ENCODE measurements at places on chromosomes 1 and 21. TPM values are rescaled to one million over a fixed set of nuclear protein-coding genes. Genes with fewer than 3 reads are reported as not detected.

Gene CACNA1S
- total RNA-seq, result not detected

Gene LIPI
- not detected for total RNA-seq

Gene SLAMF9
- not detected for total RNA-seq

Gene CAMK1G
- total RNA-seq, result not detected

Gene PODN
- total RNA-seq, result 12.1 TPM

Gene DNASE2B
- not detected for total RNA-seq

Gene PKN2
- total RNA-seq, result 14.8 TPM

Gene CATSPER4
- total RNA-seq, result not detected

Gene NCDN
- 31.3 TPM for total RNA-seq

Gene EDN2
- 0.81 TPM for total RNA-seq

Gene TRIM63
- total RNA-seq, result not detected

Gene LYPD8
- total RNA-seq, result not detected

Gene ACTL8
- total RNA-seq, result not detected

Gene LRRN2
- under 0.01 TPM for total RNA-seq

Gene BCL10
- total RNA-seq, result 23.1 TPM

Gene NMNAT2
- 3.4 TPM for total RNA-seq

Gene SELENBP1
- 69.2 TPM for total RNA-seq

Gene PRXL2B
- total RNA-seq, result 19.5 TPM

Gene AIDA
- total RNA-seq, result 55.9 TPM

Gene FAM72C
- 1.5 TPM for total RNA-seq

Gene ANKRD35
- total RNA-seq, result 1.1 TPM

Gene MPL
- total RNA-seq, result not detected

Gene ATAD3B
- total RNA-seq, result 15.7 TPM

Gene AXDND1
- not detected for total RNA-seq

Gene TTLL7
- total RNA-seq, result 1.6 TPM

Gene SLC5A9
- total RNA-seq, result not detected

Gene S100A1
- not detected for total RNA-seq

Gene HENMT1
- total RNA-seq, result 6.9 TPM

Gene FGR
- total RNA-seq, result not detected

Gene KCNJ9
- total RNA-seq, result not detected

Gene CD244
- 0.65 TPM for total RNA-seq

Gene OR2M3
- not detected for total RNA-seq

Gene LCE3A
- total RNA-seq, result not detected

Gene NRIP1
- total RNA-seq, result 10.5 TPM

Gene HSD3B1
- not detected for total RNA-seq

Gene ATP5PB
- 162 TPM for total RNA-seq

Gene TMPRSS15
- not detected for total RNA-seq

Gene OR4F16
- total RNA-seq, result not detected

Gene CFAP126
- not detected for total RNA-seq

Gene MT1HL1
- not detected for total RNA-seq

Gene CAMK2N1
- total RNA-seq, result 5.4 TPM

Gene ADCY10
- under 0.01 TPM for total RNA-seq

Gene OR2L5
- not detected for total RNA-seq

Gene COL11A1
- 0.18 TPM for total RNA-seq

Data from cardiac atrium fibroblast (primary cell).